Endodermal cell (in vitro differentiated cells): ENCODE measurements at places on chromosomes 11 and 22. TPM values are rescaled to one million over a fixed set of nuclear protein-coding genes. Genes with fewer than 3 reads are reported as not detected.

DNA sequence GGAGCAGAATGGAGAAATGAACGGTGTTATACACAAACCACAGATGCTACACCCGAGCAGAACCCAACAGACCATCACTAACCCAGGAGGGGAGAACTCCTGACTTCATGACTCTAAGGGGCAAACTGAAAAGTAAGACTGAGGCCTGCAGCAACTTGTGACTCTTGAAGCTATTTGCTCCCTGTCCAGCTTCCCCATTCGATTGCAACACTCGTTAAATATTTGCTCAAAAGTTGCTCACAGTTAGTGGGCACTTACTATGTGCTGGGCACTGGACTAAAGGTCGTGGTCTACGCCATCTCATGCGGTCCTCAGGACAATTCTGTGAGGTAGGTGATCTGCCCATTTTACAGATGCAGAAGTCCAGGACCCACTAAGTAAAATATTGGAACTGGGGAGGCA is 9.5 kb upstream of the ADA2 start:
- no peaks in the 10 kb centered on the region for H3K27me3 ChIP-seq
- no peaks in the 10 kb centered on the region for H3K36me3 ChIP-seq
- H3K27ac ChIP-seq: no peak overlapping the region

COPB1 gene
- 104 to 116 TPM (median 110 TPM) in 3 replicates for total RNA-seq

DNA sequence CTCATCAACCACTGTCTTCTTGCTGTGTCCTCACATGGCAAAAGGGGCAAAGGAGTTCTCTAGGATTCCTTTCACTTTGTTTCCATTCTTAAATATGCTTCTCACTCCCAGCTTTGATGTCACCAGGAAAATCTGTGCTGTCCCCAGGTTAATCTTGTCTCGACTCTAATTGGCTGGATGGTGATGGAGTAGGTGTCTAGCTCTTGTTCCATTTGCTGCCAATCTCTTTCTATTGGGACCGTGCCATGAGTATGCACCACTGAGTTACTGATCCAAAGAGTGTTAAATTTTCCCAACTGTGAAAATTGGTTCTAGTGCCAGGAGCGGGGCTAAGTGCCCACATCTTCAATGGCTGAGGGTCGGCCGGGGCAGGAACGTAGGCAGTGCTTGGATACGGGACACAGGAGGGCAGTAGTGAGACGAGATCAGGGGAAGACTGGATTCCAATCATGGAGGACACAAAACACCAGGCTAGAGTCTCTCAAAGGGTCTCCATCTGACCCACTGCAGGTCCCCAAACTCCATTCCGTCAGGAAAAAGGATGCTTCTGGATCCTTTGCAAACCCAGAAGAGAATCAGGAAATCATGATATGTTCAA is 47.7 kb upstream of the CSNK2A3 start:
- peak; percentile 84 for DNase-seq
- no peak overlapping the region for H3K4me3 ChIP-seq
- H3K36me3 ChIP-seq: no peaks in the 10 kb centered on the region
- H3K27me3 ChIP-seq: peaks cover 13% of the 10 kb centered on the region
- H3K4me1 ChIP-seq: no peaks in the 10 kb centered on the region

GRCh38 chr11:62125316-62125715 is 1.5 kb downstream of the INCENP start:
- peak overlapping the region; percentile 94 for H3K4me3 ChIP-seq
- H3K27ac ChIP-seq: peak overlapping the region; percentile 80

APOBEC3A gene
- total RNA-seq: not detected in 3 replicates
